ENCODE measurements at places on chromosomes 16 and 17.

GRCh38 chr17:49815761-49816281 lies 27.3 kb downstream of the KAT7 start:
- no peak for DNase-seq

GRCh38 chr16:46762583-46762982 lies 14.4 kb upstream of the MYLK3 start:
- DNase-seq, result no peak

DNA sequence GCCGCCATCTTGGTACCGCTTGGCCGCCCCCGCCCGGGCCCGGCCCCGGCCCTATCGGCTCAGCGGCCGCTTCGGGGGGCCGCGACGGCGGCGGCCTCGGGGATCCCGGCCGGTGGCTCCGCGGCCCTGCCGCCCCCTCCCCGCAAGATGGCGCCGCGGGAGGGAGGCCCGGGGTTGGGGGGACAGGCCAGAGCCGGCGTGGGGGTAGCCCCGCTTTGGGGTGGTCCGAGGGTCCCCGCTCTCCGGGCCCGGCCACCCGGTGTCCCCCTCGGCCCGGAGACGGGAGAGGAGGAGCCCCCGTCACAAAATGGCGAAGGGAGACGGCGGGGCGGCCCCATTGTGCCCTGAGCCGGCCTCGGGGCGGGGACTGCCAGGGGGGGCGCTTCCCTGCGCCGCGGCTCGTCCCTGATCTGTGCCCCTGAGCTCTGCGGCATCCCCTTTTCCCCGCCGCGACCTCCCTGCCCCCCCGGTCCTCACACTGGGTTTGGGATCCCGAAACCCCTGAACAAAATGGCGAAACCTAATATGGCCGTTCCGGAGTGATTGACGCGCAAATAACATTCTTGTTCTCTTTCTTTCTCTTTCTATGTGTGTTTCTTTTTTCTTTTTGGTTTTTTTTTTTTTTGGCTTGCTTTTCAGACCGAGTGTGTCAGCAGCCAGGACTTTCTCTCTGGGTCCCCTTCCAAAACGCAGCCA lies 986 bp downstream of the HAPSTR1 start:
- peak; percentile 36 for DNase-seq

- DNase-seq, result no peak
These were observed 103.9 kb downstream of the METRNL start for GRCh38 chr17:83183145-83183948.

DNA sequence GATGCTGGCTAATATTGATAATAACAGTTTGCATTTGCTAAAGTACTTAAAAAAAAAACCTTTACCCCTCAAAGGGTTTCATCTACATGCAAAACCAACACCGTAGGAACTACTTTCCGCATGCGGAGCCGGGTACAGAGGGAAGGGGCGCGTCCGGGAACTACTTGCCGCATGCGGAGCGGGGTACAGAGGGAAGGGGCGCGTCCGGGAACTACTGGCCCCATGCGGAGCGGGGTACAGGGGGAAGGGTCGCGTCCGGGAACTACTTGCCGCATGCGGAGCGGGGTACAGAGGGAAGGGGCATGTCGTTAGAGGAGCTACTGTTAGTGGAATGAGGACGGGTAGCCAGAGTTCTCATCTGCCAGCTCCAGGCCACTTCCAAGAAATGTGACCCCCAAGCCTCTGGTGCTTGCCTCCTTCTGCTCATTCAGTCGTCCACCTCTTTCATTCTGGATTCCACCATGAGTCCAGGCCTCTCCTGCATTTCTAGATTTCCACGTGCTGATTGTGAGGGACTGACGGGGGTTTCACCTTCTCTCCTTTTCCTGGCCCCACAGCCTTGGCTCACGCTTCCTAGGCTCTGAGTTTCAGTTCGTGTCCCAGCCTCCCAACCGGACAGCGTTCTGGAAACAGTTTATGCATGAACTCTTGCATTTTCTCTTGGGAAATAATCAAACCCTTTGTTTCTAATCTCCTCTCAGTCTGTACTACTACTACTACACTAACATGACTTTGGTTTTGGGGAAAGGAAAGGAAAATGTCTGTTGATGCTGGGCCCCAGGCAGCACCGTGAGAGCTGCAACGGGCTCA lies 26.9 kb downstream of the MINK1 start:
- no peak for DNase-seq

DNA sequence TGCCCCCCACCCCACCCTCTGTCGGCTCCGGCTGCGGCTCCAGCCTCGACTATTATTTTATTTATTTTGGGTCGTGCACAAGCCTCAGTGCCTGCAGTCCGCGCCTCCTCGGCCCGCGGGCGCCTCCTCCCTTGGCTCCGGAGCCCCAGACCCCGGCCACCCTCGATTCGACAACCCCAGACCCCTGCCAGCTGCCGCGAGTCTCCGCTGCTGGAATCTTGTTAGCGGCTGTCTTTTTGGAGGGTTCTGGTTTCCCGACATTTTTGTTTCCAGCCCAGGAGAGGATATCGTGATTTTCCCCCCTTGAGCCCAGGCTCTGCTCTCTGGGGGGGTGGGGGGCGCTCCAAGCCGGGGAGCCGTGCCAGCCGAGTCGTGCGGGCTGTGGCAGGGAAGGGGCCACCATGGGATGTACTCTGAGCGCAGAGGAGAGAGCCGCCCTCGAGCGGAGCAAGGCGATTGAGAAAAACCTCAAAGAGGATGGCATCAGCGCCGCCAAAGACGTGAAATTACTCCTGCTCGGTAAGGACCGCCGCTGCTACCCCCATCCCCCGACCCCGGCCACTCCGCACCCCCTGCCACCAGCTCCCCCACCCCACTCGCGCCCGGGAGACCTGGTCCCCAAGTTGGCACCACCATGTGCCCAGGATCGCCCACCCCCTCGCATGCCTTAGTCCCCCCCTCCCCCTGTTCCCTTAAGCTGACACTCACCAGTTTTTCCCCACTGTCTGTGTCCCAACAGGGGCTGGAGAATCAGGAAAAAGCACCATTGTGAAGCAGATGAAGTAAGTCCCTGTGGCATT lies 746 bp downstream of the GNAO1 start:
- peak; percentile 26 for DNase-seq

GRCh38 chr16:3598236-3598635 lies 13.2 kb downstream of the SLX4 start:
- DNase-seq, result no peak

DNA sequence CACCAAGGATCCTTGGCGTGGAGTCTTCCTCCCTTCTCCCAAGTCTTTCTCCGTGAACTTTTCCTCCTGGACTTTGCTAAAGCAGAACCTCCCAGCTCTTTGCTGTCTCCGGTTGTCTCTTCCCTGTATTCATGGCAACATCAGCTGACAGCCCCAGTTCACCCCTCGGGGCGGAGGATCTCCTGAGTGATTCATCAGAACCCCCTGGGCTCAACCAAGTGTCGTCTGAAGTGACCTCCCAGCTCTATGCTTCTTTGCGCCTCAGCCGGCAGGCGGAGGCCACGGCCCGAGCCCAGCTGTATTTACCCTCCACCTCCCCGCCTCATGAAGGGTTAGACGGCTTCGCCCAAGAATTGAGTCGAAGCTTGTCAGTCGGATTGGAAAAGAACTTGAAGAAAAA lies 943 bp downstream of the CNTROB start:
- DNase-seq, result peak; percentile 90

DNA sequence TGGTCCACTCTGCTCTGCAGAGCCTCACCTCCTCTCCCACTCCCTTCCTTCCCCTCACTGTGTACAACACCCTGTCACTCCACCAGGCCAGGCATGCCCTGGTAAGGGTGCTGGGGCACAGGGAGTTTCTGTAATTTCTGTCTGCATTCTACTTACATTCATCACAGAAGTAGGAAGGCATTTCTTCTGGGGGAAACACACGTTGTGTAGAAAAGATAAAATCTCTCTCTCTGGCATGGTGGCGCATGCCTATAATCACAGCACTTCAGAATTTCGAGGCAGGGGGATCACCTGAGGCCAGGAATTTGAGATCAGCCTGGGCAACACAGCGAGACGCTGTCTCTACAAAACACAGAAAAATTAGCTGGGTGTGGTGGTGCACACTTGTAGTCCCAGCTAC lies 27.0 kb downstream of the WNT3 start:
- DNase-seq, result no peak

DNA sequence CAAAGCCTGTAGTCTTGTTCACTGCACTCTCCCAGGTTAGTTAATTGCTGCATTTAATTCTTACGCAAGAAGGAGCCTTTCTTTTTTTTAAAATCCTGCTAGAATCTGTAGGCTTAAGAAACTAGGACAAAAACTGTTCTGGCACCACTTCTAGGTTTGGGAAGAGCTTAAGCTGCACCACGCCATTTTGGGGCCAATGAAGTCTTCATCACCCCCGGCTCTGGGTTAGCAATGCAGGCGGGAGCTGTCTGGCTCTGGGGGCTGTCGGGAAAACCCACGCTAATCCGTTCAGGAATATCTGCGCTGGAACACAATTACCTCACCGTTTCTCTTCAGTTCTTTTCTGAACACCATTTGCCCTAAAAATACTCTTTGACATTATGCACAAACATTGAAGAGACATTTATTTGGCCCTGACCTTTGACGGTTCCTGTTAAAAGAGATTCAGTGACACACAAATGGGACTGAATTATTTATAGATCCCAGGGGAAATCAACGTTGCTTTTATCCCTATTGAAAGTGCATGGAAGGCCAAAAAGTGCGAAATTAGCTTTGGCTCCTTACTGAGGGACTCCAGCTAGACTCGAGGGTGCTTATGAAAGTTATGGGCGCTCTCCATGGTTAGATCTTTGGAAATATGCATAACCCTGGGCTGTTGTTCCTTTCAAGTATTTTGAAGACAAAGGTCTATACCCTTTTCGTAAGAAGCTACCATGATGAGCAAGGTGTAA lies 249.2 kb downstream of the HAPSTR1 start:
- DNase-seq, result no peak

DNA sequence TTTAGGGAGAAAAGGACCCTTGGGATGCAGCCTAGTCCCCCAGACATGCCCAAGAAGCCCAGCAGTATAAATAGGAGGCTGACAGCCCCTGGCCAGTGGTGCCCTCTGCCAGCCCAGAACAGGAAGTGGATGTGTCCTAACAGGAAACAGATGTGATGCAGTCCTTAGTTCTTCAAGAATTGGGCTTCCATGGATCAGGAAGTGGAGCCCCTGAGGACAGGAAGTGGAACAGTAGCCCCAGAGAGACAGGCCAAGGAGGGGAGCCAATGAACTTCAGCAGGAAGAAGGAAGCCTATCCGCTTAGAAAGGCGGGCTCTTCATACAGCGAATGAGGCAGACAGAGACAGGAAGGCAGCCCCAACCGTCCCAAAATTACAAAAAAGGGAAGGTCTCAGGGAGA lies 7.2 kb downstream of the CTF1 start:
- DNase-seq, result peak; percentile 54

- DNase-seq, result no peak
These were observed 24.3 kb downstream of the CCL4 start for GRCh38 chr17:36127911-36128310.

DNA sequence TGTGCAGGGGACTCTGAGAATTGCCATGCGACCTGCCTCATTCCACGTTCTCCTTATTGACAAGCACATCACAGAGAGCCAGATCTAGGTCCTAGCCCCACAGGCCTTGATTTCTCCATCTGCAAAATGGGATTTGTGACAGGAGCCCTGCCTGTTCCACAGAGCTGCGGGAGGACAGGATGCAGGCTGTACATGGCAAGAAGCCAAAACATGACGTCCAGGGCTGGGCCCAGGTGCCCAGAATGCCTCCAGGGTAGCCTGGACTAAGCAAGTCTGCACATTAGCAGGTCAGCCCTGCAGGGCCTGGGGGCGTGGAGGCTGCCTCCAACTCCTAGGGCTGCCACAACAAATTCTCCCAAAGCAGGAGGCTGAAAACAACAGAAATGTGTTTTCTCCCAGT lies 235.7 kb upstream of the SDK2 start:
- DNase-seq, result no peak

DNA sequence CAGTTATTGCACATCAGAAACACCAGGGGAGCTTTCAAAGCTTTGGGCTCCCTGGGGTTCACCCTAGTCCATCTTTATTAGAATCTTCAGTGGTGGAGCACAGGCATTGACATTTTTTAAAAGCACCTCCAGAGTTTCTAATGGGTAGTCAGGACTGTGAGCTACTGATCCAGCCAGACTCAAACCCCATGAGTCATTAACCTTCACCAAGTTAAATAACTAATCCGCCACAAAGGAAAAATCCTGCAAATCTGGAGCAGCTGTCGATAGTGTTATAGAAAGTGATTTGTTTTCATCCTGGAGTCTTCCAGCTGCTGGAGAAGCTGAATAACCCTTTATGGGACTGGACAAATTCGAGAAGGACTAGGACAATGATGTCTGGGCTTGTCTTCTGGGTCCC lies 93.2 kb upstream of the PIRT start:
- DNase-seq, result no peak
